ENCODE measurements at places on chromosomes 3 and 15. TPM values are rescaled to one million over a fixed set of nuclear protein-coding genes. Genes with fewer than 3 reads are reported as not detected.

IL20RB gene
- 0.73 TPM for total RNA-seq

GASK1A gene
- 1.9 TPM for total RNA-seq

BTLA gene
- not detected for total RNA-seq

DBR1 gene
- 14.0 TPM for total RNA-seq

STRIT1 gene
- total RNA-seq = not detected

BFSP2 gene
- total RNA-seq = not detected

CA12 gene
- total RNA-seq = 19.8 TPM

DNASE1L3 gene
- 0.63 TPM for total RNA-seq

C3orf22 gene
- not detected for total RNA-seq

QRICH1 gene
- total RNA-seq = 90.2 TPM

CHMP2B gene
- total RNA-seq = 40.1 TPM

GRAMD1C gene
- 2.8 TPM for total RNA-seq

All from PC-3 (cell line).